Activated naive CD8-positive, alpha-beta T cell treated with anti-CD3 and anti-CD28 coated beads for 36 hours (primary cell): ENCODE measurements at places on chromosomes 1 and 21.

GRCh38 chr1:44047131-44047530 is 15.9 kb upstream of the SLC6A9 start:
- DNase-seq: no peak

DNA sequence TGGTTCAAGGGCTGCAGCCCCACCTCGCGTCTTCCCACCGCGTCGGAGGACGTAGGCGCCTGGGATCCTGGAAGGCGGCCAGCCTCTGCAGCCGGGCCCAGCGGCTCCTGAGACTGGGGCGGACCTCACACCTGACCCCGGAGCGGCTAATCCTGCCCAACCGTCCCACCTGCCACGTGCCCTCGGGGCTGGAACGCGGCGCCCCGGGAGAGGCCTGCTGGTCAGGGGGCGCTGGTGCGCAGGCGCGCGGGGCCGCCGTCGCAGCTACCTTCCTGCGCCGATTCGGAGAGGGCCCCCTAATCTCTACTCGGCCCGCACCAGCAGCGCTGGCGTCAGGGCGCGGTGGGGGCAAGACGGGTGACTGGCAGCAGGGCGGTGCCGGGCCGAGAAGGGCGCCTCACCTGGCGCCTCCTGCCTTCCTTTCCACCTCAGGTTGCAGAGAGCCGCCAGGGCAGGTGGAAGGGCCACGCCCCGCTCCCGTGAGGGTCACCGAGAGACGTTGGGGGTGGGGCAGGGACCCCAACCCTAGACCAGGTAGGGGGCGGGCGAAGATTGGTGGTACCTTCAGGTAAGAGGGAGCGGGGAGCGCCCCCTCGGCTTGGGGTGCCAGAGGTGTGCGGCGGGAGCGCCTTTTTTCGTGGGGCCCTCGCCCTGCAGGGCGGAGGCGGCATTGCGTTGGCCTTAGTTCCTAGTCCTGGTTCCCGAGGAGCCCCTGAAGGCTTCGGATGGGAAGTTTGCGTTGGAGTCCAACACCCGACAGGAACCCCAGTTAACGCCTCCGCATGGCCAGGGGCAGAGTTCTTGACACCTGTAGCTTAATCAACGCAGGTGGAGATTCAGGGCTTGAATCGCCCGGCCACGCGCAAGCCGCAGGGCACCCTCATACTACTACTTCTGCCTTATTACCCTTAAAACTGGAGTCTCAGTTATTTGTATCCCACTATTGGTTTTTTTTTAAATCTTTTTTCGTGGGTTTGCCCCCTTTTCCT is at the start of gene TDRD5:
Gene TDRD5 (plus strand): TSS at position 241 of the 989 bp plus-strand sequence. CDS start 784 bp downstream, outside the sequence.
- no peak for DNase-seq

- DNase-seq: no peak
Measured at GRCh38 chr1:41672173-41672572, 187.7 kb upstream of the EDN2 start.

DNA sequence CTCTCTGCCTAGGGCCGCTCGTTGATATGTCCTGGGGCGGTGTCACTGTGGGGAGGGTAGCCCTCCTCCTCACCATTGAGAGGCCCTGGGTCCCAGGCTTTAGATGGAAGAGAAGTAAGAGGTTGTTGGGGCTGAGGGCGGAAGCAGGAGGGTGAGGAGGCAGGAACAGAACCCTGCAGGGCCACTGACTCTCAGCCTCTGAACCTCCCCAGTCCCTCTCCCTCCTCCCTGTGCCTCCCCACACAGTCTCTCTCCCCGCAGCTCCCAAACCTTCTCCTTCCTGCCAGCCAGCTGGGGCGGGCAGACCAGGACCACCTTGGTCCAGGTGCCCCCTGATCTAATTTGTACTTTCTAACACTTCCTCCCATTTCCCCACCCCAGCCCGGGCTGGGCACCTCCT is 14.3 kb upstream of the FAM131C start:
- no peak for DNase-seq

- peak; percentile 21 for DNase-seq
Measured at GRCh38 chr21:26842974-26843932, 2.0 kb downstream of the ADAMTS1 start.

- DNase-seq: no peak
Measured at GRCh38 chr1:165069829-165070228, 286.7 kb downstream of the LMX1A start.
